Foreskin melanocyte (primary cell): ENCODE measurements at places on chromosomes 6 and 20.

DNA sequence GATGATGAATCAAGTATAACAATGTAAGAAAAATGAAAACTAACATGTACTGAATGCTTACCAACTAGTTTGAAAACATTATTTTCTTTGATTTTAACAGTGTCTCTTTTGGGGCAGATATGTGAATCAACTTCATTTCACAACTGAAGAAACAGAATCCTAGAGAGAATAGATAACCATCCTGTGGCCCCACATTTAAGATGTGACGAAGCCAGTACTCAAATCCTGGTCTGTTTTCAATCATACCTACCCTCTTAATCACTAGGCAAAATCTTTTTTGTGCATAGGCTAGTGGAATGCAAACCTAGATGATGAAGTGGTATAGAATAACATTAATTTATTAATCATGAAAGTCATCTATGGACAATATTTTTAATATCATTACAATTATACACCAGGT is 371.6 kb upstream of the EPHA7 start:
- DNase-seq, result no peak

DNA sequence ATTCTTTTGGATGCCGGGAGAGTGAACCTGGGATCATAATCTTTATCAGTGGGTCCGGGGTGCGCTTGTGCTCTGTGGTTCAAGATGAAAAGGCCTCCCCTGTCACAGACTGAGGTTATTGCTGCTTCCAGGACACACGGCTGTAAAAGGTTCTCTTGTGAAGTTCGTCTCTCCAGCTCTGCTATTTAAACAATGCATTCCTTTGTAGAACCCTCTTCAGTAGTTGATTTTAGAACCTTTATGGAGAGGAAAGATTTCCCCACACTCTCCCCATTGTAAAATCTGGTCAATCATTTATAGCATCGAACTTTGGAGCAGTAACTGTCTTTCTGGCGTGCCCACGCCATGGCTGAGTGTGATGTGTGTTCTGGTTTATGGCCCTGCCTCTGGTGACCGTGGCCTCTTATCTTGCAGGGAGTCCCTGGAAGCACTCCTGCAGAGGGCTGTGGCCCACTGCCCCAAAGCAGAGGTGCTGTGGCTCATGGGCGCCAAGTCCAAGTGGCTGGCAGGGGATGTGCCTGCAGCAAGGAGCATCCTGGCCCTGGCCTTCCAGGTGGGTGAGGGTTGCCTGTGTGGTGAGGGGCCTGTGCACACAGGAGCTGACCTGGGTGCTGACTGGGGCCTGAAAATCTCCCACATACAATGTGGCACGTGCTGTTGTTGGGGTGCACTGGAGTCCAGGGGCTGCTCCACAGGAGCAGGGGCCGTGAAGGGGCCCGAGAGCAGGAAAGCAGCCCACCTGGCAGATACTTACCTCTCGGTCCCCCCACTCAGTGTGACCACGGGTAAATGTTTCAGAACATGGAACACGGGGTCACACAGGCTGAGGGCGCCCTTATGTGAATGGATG is 11.6 kb upstream of the C20orf204 start:
- peak; percentile 36 for DNase-seq

DNA sequence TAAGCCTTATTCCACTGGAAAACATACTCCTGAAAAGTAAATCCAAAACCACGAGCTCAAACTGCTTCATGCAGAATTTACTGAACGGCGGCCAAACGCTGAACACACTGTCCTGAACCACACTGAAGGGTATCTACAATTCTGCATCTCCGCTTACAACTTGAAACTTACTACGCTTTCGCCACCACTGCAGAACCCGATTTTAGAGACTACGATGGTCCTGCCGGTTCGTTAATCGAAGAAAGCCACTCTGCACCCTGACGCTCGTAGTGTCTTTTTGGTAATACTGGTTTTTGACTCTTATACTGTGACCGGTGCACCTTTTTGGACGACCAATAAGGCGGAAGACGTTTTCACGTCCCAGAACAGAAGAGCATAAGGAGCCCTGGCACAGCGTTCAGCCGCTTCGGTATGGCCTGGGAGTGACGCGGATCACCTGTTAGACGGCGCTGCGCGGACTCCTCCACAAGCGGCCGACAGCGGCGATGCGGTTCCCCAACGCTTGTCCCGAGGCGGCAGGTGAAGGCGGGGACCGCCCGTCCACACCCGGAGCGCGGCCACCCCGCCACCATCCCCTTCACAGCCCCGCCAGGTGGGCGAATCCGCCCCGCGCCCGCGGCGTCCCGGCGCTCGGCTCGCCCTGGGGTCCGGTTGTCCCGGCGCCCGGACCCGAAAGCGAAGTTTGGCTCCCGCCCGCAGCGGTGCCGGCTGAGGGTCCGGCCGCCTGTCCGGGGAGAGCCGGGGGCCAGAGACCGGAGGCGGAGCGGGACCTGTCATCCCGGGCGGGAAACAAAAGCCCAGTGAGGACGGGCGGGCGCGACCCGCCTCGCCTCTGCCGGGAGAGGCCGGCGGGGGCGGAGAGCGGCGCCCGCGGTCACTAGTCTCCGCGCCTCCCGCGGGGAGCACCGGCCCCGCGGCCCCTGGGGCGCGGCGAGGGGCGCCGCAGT is 784 bp downstream of the FKBP5 start:
- no peak for DNase-seq

DNA sequence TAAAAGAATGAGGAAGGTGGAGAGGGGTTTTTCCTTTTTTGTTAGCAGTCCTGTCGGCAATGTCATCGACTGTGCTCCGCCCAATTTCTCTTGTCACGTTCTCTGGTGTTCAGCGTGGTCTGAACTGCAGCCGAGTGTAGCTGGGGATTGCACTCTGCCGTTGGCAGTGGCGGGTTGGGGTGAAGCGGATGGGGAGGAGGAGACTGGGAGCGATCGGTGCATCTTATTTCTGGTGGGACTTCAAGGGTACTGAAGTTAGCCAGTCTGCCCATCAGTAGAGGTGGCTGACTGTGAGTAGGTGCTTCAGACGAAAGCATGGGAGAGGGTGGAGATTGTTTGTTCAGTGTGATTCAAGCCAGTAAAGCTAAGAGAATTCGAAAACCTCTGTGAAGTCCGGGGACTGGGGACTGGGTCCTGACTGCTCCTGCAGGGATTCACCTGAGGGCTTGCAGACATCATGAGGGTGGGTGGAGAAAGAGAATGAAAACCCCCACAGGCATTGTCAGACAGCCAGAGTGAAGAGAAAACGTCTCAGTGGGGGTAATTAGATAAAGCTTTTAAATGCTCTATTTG is 5.1 kb downstream of the RREB1 start:
- no peak for DNase-seq

DNA sequence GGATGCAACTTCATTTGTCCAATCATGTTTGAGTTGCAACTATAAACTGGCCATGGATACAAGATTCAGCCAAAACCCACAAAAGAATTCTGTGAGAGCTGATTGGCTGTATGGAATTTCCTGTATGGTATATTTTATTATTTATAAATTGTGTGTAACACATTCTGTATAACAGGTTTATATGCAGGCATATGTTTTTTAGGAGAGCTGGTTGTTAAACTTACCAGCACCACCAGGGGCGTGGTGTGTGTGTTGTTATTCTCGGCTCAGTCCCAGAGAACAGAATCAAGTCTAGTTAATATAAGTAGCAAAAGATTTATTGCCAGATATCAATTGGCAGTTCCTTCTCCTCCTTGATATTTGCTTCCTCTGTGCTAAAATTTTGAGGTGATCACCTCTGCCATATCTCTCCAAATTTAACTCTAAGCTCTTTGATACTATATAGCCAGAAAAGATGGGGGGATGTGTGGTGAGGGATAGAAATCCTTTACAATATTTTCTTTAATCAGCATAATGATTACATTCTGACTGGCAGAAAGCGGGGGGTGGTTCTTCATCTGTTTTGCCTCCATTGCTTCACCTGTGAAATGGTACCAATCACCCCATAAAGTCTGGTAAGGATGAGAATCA is 22.9 kb downstream of the CNBD2 start:
- DNase-seq, result no peak

DNA sequence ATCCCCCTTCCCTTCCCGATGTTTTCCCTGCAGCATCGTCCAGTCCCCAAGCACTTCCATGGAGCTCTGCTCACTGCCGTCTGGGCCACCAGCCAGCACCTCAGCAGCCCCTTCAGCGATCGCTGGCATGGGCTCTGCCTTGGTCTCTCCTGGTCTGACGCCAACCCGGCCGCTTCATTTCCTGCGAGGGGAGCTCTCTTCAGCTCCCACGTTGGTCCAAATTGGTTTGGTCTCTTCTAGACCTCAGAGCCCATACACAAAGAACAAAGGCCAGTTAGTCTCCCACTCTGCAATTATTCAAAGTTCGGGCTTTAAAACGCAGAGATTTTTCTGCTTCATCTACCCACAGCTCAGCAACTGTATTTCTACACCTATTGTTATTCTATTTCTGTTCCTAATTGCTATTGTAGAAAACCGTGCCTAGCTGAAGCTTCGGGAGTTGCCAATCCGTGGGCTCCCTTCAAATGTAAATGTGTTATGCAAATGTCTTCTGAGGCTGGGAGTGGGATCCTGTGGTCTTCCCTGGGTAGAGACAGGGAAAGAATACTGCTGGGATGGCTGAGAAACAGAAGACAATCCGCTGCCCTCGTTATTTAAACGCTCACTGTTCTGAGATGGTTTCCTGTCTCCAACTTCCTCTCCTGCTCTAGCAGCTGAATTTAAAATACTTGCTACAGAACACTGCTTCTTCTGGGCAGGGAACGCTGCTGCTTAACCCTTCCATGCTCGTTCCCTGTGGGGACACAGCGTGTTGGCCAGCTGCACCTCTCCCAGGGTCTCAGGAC is 154.2 kb upstream of the QKI start:
- no peak for DNase-seq

GRCh38 chr6:6033858-6034257 is 27.1 kb upstream of the NRN1 start:
- DNase-seq, result no peak

- DNase-seq, result no peak
These were observed 18.9 kb downstream of the GSTA4 start for GRCh38 chr6:52976149-52976548.

DNA sequence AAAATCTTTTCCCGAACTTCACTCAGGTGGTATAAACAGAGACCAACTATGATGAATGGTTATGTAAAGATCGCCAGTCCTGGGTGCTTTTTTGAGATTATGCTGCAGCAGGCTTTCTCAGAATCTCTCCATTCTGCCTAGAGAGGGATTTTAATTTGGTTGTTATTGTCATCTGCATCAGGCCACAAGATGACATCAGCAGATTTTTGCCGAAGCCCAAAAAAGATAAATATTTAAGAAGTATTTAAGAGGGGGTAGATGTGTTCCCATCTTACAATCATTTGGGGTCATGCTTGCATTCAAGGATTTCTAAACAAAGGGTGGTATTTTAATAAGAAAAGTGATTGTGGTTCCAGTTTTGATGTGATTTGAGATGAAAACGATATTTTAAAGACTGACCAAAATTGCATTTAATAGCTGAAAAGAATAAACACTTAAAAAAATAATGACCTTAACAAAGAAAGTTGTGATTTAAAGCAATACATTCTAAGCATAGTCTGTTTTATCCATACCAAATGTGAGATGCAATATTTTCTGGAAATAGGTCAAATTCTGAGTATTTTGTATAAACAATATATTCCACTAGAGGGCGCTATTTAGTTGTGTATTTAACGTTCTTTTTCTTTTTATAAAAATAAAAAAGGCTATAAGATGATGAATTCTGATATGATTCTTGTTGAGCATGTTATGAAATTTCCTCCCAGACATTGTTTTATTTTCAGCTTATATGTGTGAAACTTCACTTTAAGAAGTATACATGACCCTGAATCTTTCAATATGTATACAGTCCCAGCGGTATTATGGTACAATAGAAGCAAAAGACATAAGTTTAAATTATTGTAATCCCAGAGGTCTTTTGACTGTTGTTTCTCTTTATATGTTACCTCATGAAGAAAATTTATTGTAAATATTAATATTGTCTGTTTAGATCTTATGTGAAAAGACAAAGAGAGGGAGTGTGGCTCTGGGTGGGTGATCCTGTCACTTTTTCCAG is 51.0 kb upstream of the ZFP64 start:
- DNase-seq, result no peak

- DNase-seq, result no peak
These were observed 15.0 kb downstream of the IFT52 start for GRCh38 chr20:43605715-43606114.
